Urothelium cell line (cell line): ENCODE measurements at places on chromosomes 16 and 17.

DNA sequence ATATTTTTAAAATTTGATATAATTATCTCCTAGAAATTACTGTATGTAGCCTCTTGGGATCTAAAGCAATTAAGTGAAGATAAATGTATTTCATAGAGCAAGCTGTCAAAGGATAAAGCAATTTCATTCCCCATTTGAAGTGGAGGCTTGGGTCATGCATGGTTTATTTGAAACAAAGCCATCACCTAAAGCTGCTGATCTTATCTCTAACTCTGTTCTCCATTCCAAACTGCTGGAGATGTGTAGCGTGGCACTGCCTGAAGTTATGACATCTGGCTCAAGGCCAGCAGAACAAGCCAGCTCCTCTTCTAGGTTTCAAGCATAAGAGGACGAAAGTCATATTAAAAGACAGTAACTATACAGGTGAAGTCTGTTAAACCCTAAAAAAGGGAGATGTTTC, 83.9 kb downstream of the HIC1 start:
- DNase-seq = no peak

- no peak for DNase-seq
Measured at GRCh38 chr17:6567528-6568183, 11.3 kb upstream of the PITPNM3 start.

GRCh38 chr17:4100883-4101756, 41.7 kb downstream of the ZZEF1 start:
- DNase-seq = no peak

GRCh38 chr16:5207001-5207523, 109.5 kb upstream of the EEF2KMT start:
- DNase-seq = no peak

GRCh38 chr17:66760324-66760723, 74.6 kb upstream of the CACNG5 start:
- no peak for DNase-seq

DNA sequence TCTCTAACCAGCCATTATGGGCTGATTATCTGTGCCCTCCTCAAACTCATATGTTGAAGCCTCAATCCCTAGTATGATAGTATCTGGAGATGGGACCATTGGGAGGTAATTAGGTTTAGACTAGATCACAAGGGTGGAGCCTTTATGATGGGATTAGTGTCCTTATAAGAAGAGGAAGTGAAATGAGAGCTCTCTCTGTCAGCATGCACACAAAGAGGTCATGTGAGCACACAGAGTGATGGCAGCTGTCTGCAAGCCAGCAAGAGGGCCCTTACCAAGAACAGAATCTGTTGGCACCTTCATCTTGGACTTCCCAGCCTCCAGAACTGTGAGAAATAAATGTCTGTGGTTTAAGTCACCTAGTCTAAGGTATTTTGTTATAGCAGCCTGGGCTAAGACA, 101.9 kb downstream of the PCTP start:
- DNase-seq = no peak

- DNase-seq = no peak
Measured at GRCh38 chr17:78748730-78749317, 33.2 kb downstream of the CYTH1 start.

DNA sequence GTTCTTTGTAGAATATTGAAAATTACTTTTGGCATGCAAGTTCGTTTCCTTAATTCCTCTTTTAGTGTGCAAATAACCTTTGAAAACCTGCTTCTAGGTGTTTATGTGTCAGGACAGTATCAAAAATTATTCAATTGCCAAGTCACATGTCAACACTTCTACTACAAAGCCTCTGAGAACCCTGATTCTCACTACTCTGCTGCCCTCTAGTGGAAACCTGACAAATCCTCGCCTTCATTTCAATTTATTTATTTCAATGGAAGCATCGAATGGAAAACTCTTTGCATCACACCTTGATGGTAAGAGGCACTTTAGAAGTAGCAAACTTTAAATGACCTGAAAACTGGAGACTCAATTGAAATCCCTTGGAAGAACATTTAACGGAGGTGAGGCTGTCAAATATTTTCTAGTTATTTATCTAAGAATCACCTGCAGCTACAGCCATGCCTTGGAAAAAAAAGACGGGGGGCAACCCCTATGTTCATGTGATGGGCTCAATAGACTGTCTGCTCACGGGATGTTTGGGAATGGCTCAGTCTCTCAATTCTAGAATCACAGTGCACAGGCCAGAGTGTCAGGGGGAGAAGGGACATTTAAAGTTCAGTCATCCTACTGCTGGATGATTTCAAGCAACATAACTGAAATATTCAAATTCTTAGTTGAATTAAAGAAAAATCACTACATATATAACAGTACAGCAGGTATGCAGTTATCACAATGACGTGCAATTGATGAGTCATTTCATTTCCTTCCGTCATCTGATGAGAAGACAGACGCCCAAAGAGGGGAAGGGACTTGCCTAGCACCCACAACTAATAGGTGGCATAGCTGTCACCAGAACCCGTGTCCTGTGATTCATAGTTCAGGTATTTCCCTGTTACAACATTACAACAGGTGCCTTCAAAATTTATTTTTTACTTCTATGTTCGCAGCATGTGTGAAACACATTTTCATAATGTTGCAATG, 563.9 kb downstream of the TOX3 start:
- peak; percentile 46 for DNase-seq

DNA sequence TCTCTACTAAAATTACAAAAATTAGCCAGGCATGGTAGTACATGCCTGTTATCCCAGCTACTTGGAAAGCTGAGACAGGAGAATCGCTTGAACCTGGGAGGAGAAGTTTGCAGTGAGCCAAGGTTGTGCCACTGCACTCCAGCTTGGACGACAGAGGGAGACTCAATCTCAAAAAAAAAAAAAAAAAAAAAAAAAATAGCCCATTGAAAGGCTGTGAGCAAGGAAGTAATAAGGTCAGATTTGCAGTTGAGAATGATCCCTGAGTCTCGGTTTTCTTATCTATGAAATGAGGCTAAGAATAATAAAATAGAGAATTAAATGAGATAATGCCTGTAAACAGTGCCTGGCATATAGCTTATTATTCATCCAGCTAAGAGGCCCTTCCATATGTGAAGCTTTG, 1.3 kb upstream of the PDK2 start:
- no peak for DNase-seq

DNA sequence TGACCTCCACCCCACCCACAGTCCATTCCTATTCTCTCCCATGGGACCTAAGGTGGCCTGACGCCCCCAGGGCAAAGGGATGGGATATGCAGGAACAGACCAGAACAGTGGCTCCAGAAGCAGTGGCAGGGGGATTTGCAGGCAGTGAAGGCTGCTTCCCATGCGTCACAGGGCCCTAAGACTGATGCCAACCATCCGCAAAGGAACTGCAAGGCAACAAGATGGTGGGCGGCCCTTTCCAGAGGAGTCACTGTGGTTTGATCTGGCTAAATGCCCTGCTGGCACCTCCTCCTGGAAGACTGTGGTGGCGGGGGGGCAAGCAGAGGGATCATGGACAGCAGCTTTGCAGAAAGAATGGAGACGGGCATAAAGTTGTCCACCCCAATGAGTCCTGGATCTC, 4.4 kb upstream of the SLC39A11 start:
- DNase-seq = peak; percentile 60

DNA sequence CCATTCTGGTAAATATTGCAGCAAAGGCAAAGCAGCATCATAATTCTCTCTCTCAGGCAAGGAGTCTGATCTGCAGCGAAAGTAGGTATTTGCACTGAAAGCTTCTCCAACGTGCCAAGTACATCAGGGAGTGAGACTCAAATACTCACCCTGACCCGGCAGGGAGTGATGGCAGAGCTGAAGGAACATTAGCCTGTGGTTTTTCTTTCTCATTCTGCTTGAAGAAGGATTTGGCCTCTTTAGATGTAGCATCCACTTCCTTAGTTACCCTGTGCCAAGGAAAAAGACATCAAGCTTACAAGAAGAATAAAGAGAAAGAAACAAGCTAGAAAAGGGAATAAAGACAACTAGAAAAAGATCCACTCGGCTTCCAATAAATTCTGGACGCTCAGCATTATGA, 38.4 kb downstream of the CFDP1 start:
- no peak for DNase-seq

DNA sequence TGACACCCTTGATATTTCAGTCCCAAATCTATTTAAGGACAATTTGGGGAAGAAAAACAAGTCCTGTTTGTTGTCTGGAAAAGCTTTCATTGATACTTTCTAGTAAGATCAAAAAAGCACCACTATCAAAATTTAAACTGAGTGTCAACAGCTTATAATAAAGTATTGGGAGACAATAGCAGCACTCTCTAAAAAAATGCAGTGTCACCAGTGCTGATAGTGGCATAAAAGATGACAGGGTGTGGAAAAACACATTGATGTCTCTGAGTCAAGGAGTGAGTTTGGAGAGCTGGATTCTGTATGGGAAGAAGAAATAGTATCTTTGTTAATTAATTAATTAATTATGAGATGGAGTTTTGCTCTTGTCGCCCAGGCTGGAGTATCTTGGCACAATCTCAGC, 8.3 kb upstream of the TOM1L1 start:
- DNase-seq = no peak

DNA sequence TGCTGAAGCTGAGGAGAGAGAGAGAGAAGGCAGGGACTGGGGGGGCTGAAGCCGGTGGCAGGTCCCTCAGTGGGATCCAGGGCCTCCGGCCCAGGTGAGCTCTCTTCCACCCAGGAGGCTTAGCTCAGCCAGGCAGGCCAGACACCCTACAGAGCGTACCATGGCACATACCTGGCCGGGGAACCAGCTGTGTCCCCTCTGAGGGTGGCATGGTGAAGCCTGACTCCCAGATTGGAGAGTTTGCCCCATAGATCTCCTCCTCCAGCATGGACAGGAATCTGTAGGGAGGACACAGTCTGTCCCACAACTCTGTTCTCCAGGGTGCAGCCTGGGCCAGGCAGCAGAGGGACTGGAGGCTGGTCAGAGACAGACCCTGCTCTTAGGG, 3.0 kb downstream of the KAT2A start:
- DNase-seq = no peak

DNA sequence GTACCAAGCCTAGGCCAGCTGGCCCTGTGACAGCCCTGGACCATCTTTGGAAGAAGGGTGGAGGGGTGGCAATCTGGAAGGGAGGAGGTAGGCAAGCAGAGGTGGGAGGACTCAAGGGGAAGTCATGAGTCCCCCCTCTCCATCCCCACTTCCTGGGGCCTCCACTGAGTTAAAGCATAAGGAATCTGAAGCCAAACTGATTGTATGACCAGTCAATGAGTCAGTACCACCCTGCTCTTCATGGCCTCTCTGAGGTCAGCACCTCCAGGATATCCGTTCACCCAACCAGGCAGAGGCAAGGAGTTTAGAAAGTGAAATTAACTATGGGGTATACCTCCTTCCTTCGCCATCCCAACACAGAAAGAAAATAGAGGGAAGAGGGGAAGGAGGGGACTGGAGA, 272.7 kb downstream of the SOX9 start:
- peak; percentile 85 for DNase-seq

GRCh38 chr16:70577256-70577698, 53.7 kb downstream of the SF3B3 start:
- peak; percentile 51 for DNase-seq

- no peak for DNase-seq
Measured at GRCh38 chr17:28547096-28547622, 5.3 kb downstream of the UNC119 start.

DNA sequence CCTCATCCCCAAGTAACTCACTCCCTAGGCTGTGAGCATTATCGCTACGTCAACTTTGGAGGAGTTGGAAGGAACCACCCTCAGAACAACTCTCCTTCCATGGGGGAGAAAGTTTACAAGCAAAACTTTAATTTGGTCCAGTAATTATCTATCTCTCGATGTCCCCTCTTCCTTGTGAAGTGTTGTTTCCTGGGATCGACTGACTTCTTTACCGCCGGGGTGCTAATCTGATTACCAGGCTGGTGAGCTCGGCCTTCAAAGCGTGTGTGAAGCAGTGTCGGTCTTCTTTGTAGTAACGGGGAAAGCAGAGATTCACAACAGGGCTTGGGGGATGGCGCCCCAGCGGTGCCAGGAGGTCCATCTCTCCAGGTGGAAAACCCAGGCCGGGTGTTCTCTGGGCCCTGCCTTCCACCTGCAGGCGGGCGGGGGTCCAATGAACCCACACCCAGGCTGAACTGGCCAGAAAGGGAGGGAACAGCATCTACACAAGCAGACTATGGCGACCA, 14.5 kb upstream of the FOXF1 start:
- no peak for DNase-seq

DNA sequence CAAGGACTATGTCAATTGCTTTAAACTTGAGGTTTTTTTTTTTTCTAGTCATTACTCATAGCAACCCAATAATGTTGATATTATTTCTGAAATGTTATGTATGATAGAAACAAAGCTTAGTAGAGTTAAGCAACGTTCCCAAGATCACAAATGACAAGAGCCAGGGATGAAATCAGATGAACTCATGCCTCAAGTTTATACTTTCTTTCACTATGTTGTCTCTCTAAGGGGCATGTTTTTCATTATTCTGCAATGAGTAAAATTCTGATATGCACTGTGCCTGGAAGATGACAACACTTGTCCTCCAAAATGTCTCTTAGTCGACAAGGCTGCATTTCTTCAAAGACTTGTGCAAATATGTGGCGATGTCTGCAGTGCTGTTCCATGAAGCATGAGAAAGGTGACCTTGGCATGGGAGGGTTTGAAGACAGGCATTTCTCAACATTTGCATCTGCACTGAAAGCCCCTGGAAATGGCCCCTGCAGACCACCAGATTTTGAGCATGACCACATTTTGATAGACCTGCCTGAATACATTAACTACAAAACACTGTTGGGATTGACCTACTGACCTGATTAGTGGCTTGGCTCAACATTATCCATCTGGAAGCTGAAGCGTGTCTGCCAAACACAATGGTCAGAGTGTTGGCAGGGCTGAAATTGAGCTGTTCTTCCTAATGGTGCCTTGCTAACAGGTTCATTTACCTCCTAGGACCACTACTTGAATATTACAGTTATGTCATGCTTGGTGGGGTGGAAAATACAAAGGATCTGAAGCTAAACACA, 1027.5 kb downstream of the CDH11 start:
- no peak for DNase-seq

DNA sequence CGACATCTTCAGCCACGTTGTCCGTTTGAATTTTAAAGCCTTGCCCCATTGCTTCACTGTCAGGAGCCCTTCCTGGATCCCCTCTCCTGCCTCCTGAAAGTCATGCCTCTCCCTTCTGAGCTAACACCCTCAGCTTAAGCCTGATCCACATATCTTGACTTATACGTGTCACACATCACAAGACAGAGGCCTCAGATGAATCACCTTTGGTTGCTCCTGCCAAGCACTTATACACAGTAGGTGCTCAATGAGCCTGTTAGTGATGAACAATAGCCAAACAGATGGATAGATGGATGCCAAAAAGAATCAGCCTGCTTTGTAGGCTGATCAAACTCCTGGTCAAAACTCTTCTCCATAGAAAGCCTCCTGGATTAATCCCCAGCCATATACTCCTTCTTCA, 31.8 kb downstream of the PITPNM3 start:
- DNase-seq = peak; percentile 64
